ENCODE measurements at places on chromosomes 6 and 20. TPM values are rescaled to one million over a fixed set of nuclear protein-coding genes. Genes with fewer than 3 reads are reported as not detected.

GRCh38 chr6:159493231-159493897, 199.7 kb downstream of the SOD2 start:
- no peaks in the 10 kb centered on the region for H3K4me1 ChIP-seq
- no peak for DNase-seq
- H3K4me3 ChIP-seq = no peak overlapping the region
- no peak overlapping the region for H3K27ac ChIP-seq
- H3K27me3 ChIP-seq = peaks cover 10% of the 10 kb centered on the region

- H3K27ac ChIP-seq = no peak overlapping the region
- DNase-seq = no peak
- no peaks in the 10 kb centered on the region for H3K36me3 ChIP-seq
- peaks cover under 1% of the 10 kb centered on the region for H3K4me1 ChIP-seq
- H3K4me3 ChIP-seq = no peak overlapping the region
Measured at GRCh38 chr6:21438986-21439352, 154.6 kb upstream of the SOX4 start.

The MYCT1 gene
- total RNA-seq = not detected

DNA sequence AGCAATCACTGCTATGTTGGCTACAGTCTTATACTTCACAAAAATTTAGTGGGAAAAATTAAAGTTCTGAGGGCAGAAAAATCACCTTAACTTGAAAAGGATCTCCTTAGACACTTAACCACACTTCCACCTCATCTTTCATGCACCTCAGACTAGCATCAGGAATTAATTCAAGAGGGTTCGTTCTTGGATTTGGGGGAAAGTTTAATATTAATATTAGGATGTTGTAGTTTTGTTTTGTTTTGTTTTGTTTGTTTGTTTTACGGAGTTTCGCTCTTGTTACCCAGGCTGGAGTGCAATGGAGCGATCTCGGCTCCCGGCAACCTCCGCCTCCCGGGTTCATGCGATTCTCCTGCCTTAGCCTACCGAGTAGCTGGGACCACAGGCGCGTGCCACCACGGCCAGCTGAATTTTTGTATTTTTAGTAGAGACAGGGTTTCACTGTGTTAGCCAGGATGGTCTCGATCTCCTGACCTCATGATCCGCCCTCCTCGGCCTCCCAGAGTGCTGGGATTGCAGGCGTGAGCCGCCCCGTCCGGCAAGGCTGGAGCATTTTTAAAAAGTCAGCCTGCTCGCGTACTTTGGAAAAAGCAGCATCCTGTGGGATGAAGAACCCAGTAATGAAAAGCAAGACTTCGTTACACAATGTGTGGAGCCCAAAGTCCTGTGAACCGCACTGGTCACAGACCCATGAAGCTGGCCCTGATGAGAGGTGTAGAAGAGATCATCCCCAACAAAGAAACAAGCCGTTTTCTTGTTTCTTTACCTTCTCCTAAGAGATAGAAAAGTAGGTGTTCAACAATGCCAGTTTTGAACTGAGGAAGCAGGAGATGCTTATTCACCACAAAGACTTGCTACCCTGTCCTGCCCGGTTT, 194.9 kb downstream of the GPX5 start:
- H3K27ac ChIP-seq = no peak overlapping the region
- H3K27me3 ChIP-seq = peaks cover 48% of the 10 kb centered on the region
- no peaks in the 10 kb centered on the region for H3K4me1 ChIP-seq
- H3K4me3 ChIP-seq = no peak overlapping the region

- no peaks in the 10 kb centered on the region for H3K4me1 ChIP-seq
- H3K36me3 ChIP-seq = no peaks in the 10 kb centered on the region
- H3K27me3 ChIP-seq = no peaks in the 10 kb centered on the region
- no peak for DNase-seq
Measured at GRCh38 chr6:144999127-144999526, 714.0 kb downstream of the UTRN start.

The TREML2 gene
- not detected for total RNA-seq

- H3K36me3 ChIP-seq = peaks cover 4% of the 10 kb centered on the region
- H3K4me3 ChIP-seq = peak overlapping the region; percentile 98
- H3K4me1 ChIP-seq = peaks cover 20% of the 10 kb centered on the region
Measured at GRCh38 chr6:110980648-110981047, 1.2 kb upstream of the RPF2 start.

The MDFI gene
- total RNA-seq = 62.6 TPM

DNA sequence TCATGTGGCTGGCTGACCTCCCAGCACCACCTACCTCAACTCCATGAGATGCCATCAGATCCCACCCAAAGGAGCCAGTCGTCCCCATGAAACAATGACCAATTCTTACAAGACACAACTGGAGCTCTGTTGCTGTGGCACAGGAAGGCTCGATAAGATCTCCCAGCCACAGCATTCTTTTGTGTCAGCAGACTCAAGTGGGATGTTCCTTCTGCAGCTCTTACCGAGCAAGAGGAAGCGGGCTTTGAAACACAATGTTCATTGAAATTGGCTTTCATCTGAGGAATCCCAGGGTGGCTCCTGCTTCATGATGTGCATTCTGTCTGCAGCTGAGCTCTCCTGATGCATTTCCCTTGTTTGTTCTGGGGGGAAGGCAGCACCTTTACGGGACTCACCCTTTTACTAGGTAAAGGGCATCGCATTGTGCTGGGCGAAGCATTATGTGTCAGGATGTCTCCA, 222.0 kb upstream of the SGK1 start:
- peaks cover 21% of the 10 kb centered on the region for H3K4me1 ChIP-seq
- no peaks in the 10 kb centered on the region for H3K27me3 ChIP-seq
- H3K36me3 ChIP-seq = no peaks in the 10 kb centered on the region

The XKR7 gene
- total RNA-seq = not detected

- H3K27me3 ChIP-seq = peaks cover 4% of the 10 kb centered on the region
- H3K4me3 ChIP-seq = no peak overlapping the region
- H3K36me3 ChIP-seq = no peaks in the 10 kb centered on the region
Measured at GRCh38 chr6:63496361-63496804, 75.9 kb upstream of the LOC128125822 start.

DNA sequence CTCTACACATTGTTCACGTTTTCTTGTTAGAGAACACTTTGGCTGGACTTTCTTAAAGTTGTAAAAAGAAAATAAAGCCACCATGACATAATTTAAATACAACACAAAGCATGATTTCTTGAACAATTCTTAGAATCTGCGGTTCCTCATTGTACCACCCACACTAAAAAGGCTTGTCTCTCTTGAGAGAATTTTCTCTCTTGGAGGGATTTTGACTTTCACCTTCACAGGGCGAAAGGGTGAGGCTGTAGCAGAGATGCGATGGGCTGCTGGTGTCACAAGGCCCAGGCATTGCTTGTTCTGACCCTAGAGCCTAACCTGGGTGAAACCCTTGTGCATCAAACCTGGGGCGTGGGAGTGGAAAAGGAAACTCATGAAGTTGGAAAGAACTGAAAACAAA, 122.7 kb upstream of the RIPOR2 start:
- no peak overlapping the region for H3K4me3 ChIP-seq
- no peak for DNase-seq
- H3K36me3 ChIP-seq = peaks cover 2% of the 10 kb centered on the region
- H3K27me3 ChIP-seq = no peaks in the 10 kb centered on the region

The CALHM4 gene
- not detected for total RNA-seq

DNA sequence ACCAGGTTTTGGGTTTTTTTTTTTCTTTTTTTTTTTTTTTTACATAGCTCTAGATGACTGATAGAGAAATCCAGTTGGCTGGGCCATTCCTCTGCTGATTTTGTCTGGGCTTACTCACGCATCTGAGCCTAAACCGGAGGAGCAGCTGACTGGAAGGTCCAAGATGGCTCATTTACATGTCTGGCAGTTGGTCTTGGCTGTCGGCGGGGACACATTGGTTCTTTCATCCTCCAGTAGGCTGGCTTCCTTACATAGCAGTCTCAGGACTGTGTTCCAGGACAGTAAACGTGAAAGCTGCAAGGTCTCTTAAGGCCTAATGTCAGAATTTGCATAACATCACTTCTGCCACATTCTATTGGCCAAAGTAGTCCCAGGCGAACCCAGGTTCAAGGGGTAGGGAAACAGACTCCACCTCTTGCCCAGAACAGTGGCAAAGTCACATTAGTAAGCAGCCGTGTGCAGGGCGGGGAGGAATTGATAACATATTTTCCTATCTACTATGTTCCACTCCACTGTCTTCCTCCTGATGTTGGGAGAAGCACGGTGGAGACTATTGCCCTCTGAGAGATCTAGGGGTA, 87.0 kb downstream of the CDH22 start:
- H3K4me3 ChIP-seq = no peak overlapping the region
- peaks cover 43% of the 10 kb centered on the region for H3K27me3 ChIP-seq
- no peaks in the 10 kb centered on the region for H3K36me3 ChIP-seq
- no peak for DNase-seq
- H3K27ac ChIP-seq = no peak overlapping the region

- H3K4me3 ChIP-seq = peak overlapping the region; percentile 86
- no peaks in the 10 kb centered on the region for H3K27me3 ChIP-seq
- DNase-seq = no peak
- H3K36me3 ChIP-seq = no peaks in the 10 kb centered on the region
- H3K4me1 ChIP-seq = peaks cover 49% of the 10 kb centered on the region
Measured at GRCh38 chr6:167827583-167828324, 1.0 kb downstream of the AFDN start.

The SRF gene
- 42.7 TPM for total RNA-seq

DNA sequence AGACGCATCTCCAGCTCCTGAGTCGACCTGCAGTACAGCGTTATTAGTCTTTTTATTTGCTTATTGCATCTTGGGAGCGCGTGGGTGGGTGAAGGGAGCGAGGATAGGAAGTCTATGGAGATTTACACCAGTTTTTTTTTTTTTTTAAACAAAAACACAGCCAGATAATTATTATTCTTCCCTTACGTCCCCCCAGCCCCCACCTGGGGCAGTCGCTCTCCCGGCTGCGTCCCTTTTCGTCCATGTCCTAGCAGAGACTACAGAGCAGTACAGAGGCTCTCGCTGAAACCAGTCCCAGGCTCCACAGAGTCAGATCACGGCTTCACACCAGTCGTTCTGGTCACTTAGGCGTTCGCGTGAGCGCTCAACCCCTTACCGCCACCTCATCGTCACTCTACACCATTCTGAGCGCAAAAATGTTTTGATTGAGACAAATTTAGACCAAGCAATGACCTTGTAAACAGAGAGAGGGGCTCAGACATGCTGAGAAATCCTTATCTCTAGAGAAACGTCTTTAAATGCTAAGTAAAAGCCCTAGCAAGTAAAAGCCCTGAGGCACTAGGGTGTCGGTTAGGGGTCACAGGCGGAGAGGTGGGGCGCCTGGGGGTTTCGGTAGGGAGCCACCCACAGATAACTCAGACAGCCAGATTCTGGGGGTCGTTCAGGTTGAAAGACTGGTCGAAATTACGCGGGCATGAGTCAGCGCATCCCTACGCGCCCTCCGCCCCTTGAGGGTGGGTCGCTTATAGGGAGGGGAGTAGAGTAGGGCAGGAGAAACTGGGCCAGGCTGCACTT, 975 bp upstream of the PPT2 start:
- peak overlapping the region; percentile 99 for H3K4me3 ChIP-seq
- H3K27ac ChIP-seq = peak overlapping the region; percentile 99
- H3K36me3 ChIP-seq = peaks cover 10% of the 10 kb centered on the region
- DNase-seq = no peak

- no peak for DNase-seq
- H3K27me3 ChIP-seq = no peaks in the 10 kb centered on the region
- H3K27ac ChIP-seq = no peak overlapping the region
- H3K4me1 ChIP-seq = peaks cover 9% of the 10 kb centered on the region
- H3K4me3 ChIP-seq = no peak overlapping the region
Measured at GRCh38 chr6:125656287-125656870, 93.1 kb upstream of the HEY2 start.

GRCh38 chr20:62739067-62739466, 30.4 kb downstream of the NTSR1 start:
- no peak overlapping the region for H3K4me3 ChIP-seq
- peak; percentile 79 for DNase-seq
- H3K4me1 ChIP-seq = peaks cover 11% of the 10 kb centered on the region

The NFYA gene
- total RNA-seq = 18.8 TPM

DNA sequence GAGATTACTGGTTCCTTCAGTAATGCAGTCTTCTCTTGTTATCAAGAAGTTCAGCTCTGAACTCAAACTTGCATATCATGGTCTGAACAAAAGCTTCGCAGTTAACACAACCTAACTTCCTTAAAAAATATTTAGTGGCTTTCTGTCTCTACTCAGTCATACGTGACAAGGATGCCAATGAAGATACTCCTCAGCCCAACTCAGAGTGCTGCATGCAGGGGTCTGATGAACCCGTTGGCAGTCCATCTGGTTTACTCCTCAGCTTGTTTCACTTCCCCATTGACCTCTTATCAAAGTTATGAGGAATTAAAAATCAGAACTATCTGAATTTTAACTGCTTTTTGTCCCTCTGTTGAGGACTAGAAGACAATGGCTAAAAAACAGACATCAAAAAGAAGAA, 56.6 kb upstream of the RIN2 start:
- H3K36me3 ChIP-seq = peaks cover 2% of the 10 kb centered on the region
- no peak for DNase-seq

The FOXC1 gene
- 125 TPM for total RNA-seq

- H3K27ac ChIP-seq = no peak overlapping the region
- peaks cover 9% of the 10 kb centered on the region for H3K27me3 ChIP-seq
- H3K4me3 ChIP-seq = no peak overlapping the region
- no peak for DNase-seq
Measured at GRCh38 chr20:57475388-57476083, 49.4 kb downstream of the CTCFL start.

DNA sequence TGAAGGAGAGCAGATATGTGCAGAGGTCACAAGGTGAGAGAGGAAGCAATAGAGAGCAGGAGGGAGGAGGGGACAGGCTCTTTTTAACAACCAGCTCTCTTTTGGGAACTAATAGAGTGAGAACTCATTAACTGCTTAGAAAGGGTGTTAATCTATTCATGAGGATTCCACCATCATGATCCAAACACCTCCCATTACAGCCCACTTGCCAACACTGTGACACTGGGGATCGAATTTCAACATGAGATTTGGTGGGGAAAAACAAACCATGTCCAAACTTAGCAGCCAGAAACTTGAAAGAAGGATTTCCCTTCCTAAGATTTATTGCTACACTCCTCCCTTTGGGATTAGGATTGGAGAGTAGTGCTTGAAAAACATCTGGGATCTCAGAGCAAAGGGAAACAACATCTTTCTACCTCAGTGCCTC, 135.5 kb upstream of the PLCB4 start:
- H3K4me1 ChIP-seq = peaks cover 13% of the 10 kb centered on the region
- no peak overlapping the region for H3K4me3 ChIP-seq
- no peaks in the 10 kb centered on the region for H3K27me3 ChIP-seq

- H3K27me3 ChIP-seq = no peaks in the 10 kb centered on the region
- H3K4me3 ChIP-seq = no peak overlapping the region
- no peak overlapping the region for H3K27ac ChIP-seq
- peaks cover 61% of the 10 kb centered on the region for H3K4me1 ChIP-seq
Measured at GRCh38 chr6:36920546-36920945, 34.0 kb upstream of the PI16 start.

DNA sequence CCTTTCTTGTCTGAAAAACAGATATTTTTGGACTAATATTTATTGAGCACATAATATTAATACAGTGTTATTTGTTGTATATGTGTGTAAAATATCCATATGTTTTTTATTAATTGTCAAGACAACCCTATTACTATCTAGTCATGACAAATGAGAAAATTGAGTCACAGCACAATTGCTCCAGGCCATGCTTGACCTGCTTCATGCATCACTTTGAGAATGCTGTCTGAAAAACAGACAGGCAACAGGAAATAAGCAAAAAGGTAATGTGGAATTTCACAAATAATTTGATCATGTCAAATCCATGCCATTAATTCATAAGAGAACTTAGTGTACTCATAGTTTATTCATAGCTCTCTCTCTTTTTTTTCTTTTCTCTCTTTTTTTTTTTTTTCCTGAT, 246.5 kb downstream of the RIMS1 start:
- H3K4me1 ChIP-seq = peaks cover 25% of the 10 kb centered on the region
- DNase-seq = no peak
- no peak overlapping the region for H3K27ac ChIP-seq
- no peak overlapping the region for H3K4me3 ChIP-seq

All from chondrocyte (in vitro differentiated cells).